Islet precursor cell (in vitro differentiated cells): ENCODE measurements at places on chromosomes 6 and 20.

DNA sequence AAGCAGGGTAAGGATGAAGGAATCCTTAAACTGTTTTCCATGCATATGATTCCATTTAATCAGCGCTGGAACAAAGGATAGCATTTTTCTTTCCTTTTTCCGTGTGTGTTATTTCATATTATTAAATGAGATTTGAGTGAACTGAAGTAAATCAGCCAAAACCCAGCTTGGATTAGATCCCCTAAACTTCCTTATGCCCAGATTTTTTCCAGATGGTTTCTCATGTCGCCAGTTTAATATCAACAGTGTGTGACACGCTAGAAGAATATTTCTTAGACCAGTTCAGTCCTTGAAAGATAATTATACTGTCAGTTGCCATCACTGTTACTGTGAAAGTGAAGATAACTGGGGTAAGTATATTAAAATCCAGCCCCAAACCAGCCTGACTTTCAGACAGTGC lies 1009.4 kb downstream of the KIF16B start:
- DNase-seq, result no peak

GRCh38 chr6:169024047-169024660 lies 229.5 kb downstream of the THBS2 start:
- DNase-seq, result no peak

GRCh38 chr6:151850479-151851003 lies 43.1 kb downstream of the ESR1 start:
- DNase-seq, result no peak

DNA sequence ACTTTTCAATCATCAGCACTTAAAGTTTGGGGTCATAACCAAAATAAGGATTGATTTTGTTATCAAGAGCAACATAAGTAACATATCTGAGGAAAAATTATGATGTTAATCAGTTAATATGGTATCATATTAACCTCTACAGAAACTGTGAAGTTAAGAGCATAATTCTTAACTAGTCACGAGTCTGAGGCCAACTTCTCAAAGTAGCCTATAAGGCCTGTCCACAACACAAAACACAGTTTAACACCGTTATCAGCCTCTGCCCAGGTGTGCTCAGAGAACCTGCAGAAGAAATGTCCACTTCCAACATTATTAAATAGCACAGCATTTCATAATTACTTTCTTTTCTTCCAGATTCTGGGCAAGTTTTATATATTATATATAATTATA lies 1.1 kb downstream of the STX7 start:
- DNase-seq, result no peak

DNA sequence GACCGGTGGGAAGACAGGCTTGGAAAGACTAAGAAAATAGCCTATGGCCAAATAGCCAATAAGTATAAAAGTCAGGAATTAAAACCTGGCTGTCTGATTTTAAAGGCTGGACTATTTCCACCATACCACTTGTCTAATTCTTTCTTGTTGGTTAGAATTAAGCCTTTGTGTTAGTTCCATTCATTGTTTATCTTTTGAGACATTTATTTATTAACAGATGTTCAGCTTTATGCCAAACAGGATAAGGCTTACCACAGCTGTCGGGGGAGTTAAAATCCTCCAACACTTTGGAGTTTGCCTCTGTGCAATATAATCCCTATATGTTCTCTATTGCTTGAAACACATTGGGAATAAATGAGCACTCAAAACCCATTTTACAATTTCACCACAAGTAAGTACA lies 208.3 kb downstream of the TMEM200A start:
- DNase-seq, result no peak

DNA sequence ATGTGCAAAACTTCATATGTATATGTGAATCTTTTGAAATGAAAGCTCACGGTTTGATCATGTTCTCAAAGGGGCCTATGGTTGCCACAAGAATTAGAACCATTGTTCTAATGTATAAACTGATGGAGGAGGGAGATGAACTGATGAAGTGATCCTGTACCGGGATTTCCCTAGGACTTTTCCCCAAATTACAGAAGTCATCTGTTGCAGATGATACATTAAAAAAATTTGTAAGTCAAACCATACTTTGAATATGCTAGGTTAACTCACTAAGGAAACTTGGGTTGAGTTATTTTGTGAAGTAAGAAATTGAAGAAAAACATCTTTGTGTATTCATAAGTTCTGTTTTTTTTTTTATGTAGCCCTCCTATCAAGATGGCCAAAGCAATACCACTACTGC lies 33.9 kb upstream of the RNF144B start:
- no peak for DNase-seq

- no peak for DNase-seq
These were observed 274.1 kb upstream of the SASH1 start for GRCh38 chr6:148068437-148069061.

DNA sequence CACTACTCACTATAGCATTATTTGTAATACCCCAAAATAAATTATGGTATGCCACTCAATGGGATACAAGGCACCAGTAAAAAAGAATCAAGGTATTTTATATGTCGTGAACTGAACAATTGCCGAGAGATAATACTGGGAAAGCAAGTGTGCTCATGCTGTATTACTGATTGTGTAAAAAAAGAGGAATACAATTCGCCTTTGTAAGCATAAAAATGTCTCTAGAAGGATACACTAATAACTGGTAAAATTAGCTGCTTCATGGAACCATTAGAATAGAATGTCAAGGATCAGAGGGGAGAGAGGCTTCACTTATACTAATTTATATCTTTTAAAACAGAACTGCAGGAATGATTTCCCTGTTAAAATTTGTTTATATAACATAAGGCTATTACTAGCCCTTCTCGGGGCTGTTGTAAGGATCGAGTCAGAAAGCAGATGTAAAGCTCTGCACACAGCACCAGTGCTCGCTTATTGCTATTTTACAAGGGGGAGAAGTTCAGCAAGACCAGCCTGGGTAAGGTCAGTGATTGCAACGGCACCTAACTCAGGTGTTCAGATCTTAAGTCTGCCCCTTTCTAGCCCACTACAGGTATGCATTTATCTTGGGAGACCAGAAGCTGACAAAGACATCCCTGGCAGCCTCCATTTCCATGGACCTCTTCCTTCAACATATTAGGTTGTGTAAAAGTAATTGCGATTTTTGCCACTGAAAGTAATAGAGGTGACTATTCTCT lies 61.6 kb downstream of the MYH7B start:
- no peak for DNase-seq

DNA sequence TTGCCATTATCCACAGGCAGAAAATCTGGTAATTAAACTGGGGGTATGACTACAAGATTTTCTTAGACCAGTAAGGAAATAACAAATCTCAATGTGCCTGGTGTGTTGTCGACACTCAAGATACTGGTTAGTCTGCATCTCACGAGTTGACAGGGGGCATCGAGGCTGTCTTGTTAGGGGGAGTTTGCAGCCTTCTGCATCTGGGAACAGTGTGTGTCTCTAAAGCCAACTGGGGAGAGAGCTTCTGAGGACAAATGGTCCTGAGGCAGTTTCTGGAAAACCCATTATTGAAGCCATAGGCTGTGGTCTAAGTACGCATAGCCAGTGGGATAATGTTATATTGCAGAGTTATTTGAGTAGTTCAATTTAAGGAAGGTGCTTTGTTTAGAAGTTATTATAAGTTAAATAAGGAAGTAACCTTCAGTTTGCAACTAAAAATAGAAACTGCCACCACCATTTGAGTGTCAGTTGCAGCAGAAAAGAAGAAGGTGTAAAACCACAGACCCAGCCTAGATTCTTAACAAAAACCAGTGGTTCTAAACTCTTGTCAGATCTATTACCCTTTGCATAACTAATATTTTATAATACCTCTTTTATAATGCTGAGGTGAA lies 15.4 kb upstream of the MAPK13 start:
- DNase-seq, result no peak

GRCh38 chr20:41175201-41175651 lies 37.9 kb downstream of the PLCG1 start:
- no peak for DNase-seq

- DNase-seq, result peak; percentile 69
These were observed 605 bp downstream of the COX4I2 start for GRCh38 chr20:31638317-31638716.

DNA sequence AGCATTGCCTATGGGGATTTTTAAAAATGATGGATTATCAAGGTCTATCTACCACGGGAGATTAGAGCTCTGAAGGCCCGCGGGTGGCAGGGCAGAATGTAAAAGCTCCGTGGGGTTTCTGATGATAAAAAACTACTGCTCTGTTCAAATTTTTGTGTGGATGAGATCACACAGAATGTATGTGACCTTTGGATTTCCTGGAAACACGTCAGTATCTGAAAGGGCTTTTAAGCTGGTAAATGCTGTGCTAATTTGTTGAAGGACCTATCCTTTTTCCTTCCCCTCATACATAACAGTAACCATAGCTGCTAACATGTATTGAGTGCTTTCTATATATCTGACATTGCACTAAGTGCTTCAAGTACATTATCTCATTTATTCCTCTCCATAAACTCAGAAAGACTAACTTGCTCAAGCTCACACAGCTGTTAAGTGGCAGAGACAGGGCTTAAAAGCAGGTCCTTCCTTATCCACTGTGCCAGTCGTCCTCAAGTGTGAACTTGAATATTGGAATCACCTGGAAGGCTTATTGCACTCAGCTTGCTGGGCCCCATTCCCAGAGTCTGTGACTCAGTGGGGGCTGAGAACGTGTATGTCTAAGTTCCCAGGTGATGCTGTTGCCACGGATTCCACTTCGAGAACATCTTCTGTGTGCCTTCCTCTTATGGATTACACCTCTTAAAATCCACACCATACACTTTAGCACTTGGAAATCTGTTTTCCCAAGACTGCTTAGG lies 1.9 kb upstream of the TMEM242 start:
- DNase-seq, result no peak

DNA sequence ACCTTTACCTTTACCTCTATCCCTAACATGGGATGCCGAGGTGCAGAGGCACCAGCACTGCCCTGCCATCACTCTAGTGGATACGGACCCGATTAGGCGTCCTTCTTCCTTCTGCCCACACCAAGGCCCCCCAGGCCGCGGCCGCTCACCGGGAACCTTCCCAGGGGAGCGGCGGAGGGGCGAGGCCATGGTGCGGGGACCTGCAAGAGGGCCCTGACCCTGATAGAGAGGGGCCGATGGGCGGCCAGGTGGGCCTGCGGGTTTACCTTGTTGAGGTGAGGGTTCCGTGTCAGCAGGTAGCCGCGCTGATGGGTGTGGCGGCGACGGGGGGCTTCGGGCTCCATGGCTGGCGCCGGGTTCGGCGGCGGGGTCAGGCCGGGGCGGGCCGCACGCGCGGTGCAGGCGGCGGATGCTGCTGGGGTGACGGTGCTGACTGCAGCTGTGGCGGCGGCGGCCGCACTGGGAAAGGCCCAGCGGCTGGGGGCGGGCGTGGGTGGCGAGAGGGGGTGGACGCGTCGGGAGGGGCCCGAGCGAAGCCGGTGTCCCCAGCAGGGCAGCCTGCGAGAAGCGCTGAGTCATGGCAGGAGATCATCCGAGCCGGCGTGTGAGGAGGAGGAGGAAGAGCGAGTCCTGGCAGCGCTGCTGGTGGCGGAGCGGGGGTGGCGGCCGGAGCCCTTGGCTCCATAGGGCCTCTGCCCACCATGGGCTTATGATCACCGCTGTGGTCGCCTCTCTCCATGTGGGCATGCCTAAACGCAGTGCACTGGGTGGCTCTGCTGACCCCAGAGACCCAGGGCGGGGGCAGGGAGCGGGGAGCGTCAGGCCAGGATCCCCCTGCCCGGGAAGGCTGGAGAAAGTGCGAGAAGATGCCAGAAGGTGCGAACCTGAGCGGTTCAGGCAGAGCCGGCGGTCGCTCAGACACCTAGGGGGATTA lies at the start of gene ME1:
Gene ME1 (minus strand): TSS at position 441 of the 934 bp plus-strand sequence. CDS start 97 bp downstream, at position 344.
- peak; percentile 96 for DNase-seq

DNA sequence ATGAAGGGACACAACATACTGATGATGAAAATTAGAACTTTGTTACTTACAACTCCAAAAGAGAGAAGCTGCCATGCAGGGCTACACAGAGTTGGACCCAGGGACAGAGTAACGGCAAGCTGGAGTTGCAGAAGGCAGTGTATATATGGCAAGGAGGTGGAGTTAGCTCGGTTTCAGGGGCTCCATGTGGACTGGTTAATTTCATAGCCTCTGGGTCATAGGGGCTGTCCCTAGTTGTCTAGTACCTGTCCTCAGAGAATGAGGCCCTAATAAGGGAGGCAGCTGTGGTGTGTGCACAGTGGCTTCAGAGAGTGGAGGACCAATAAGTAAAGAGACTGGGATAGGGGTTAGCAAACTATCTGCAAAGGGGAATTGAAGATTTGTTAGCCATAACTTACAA lies 7.9 kb upstream of the ZSCAN12 start:
- DNase-seq, result no peak

GRCh38 chr6:78868116-78868515 lies 765 bp downstream of the IRAK1BP1 start:
- DNase-seq, result no peak
